Stimulated activated CD4-positive, alpha-beta T cell treated with anti-CD3 and anti-CD28 coated beads, Interleukin-12 subunit alpha, Interleukin-12 subunit beta, amount 100 ng/mL, for 4 hours (primary cell): ENCODE measurements at places on chromosomes 1 and 21.

GRCh38 chr1:55362558-55362957 lies 147.4 kb upstream of the USP24 start:
- DNase-seq, result no peak

GRCh38 chr1:219812491-219813203 lies 115.7 kb downstream of the SLC30A10 start:
- no peak for DNase-seq

DNA sequence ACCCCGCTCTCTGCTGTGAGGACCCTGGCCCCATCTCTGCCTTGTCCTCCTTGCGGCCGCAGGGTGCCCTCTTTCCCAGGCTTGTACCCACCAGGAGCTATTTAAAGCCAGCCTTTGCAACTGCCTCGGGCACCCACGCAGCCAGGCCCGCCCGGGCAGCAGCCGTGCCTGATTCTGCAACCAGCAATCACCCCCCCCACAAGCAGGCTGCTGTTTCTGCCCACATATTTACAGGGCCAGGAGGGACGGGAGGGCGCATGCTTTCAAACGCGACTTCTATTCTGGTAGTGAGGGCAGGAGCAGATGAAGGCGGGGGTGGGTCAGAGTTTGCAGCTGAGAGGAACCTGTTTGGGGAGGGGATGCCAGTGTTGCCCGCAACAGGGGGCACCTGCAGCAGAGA lies 13.6 kb downstream of the GABRD start:
- no peak for DNase-seq

GRCh38 chr1:61436491-61437120 lies 288.3 kb downstream of the TM2D1 start:
- no peak for DNase-seq

DNA sequence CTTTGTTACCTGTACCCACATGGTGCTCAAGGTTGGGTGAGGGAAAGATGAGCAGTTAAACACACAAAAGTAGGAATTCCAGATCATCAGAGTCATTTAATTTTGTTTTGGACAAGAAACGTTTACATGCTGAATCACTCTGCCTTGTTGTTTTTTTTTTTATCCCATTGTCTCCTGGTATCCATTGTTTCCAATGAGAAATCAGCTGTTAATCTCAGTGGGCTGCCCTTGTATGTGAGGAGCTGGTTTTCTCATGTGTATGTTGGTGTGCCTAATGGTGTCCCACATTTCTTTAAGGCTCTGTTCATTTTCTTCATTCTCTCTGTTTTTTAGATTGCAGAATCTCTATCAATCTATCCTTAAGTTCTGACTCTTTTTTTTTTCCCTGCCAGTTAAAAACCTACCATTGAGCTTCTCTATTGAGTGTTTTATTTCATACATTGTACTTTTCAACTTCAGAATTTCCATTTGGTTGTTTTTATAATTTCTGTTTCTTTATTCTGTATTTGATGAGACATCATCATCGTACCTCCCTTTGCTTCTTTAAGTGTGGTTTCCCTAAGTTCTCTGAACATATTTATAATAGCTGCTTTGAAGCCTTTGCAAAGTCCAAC lies 8.8 kb upstream of the OBSCN start:
- no peak for DNase-seq

- DNase-seq, result no peak
These were observed 448 bp upstream of the COL9A2 start for GRCh38 chr1:40317394-40318074.

- DNase-seq, result no peak
These were observed 64.0 kb downstream of the PRDM2 start for GRCh38 chr1:13763991-13764390.

- DNase-seq, result no peak
These were observed 43.2 kb upstream of the ST6GALNAC5 start for GRCh38 chr1:76824106-76824505.

DNA sequence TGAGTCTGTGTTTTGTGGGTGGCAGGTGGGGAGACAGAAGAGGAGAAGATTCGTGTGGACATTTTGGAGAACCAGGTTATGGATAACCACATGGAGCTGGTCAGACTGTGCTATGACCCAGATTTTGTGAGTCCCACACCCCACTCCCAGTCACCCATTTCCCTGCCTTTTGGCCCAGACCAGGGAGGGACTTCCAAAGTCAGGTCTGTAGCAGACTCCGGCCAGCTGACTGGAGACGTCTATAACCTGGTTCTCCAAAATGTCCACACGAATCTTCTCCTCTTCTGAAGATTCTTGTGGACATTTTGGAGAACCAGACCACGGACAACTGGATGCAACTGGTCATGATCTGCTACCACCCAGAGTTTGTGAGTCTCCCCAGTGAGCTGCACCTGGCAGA lies 1.6 kb downstream of the GSTM5 start:
- no peak for DNase-seq

DNA sequence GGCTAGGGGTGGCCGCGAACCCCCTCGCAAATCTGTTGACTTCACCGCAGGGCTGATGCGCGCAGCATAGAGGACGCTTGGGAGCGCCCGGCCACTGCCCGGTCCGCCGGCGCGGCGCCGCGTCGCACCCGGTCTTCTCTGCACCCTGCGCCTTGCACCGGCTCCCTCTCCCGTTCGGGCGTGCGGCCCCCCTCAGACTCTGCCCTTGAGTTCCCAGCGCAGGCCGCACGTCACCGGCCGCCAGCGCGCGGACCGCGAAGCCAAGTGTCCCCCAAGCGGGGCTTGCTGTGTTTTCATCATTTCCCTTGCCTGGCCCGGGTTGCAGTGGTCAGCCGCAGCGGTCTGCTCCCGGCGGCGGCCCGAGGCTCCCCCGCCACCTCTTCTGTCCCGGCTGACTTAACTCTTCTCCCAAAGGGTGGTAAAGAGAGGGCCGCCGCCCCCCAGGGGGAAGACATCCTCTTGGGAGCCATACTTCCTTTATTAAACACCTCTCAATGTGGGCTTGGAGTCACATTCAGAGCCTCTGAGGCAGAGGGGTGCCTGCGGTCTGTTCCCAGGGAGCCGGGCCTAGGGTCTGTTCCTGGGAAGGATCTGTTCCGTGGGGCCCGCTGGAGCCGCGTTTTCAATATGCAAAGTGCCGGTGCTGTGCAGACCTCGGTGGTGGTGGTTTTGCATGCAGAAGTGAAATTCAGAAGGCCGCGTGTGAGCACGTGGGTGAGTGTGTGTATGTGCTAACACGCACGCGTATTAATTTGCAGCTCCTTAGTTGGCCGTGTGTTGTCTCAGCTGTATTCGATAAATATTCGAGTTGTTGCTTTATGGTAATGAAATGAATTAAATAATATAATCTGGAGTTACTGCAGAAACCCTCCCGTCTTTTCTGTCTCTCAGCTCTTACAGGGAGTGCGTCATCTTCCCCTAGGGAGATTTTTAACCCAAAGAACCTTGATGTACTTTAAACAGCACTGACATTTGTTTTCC lies 17.6 kb downstream of the PBX1 start:
- no peak for DNase-seq

DNA sequence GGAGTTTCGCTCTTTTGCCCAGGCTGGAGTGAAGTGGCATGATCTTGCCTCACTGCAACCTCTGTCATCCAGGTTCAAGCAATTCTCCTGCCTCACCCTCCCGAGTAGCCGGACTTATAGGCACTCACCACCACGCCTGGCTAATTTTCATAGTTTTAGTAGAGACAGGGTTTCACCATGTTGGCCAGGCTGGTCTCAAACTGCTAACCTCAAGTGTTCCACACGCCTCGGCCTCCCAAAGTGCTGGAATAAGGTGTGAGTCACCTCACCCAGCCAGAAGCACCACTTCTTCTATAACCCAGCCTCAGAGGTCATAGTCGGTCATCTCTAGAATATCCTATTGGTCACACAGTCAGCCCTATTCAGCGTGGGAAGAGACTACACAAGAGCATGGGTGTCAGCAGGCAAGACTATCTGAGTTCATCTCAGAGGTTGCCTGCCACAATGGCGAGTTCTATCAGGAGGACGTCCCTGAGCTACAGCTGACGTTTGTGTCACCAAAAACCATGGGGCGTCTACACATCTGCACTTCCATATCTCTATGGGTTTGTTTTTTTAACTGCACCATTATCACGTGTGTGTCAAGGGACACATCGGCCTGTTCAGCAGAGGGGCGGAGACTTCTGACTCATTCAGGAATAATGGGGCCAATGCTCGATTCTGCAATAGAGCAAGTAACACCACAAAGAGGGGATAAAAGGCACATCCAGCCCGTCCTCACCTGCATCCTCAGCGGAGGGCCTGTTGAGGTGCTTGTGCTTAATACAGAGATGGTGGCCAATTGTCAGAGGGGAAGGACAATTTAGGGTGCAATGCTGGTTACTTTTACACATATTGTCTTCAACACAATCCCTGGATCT lies 256.3 kb upstream of the IRF2BP2 start:
- no peak for DNase-seq

DNA sequence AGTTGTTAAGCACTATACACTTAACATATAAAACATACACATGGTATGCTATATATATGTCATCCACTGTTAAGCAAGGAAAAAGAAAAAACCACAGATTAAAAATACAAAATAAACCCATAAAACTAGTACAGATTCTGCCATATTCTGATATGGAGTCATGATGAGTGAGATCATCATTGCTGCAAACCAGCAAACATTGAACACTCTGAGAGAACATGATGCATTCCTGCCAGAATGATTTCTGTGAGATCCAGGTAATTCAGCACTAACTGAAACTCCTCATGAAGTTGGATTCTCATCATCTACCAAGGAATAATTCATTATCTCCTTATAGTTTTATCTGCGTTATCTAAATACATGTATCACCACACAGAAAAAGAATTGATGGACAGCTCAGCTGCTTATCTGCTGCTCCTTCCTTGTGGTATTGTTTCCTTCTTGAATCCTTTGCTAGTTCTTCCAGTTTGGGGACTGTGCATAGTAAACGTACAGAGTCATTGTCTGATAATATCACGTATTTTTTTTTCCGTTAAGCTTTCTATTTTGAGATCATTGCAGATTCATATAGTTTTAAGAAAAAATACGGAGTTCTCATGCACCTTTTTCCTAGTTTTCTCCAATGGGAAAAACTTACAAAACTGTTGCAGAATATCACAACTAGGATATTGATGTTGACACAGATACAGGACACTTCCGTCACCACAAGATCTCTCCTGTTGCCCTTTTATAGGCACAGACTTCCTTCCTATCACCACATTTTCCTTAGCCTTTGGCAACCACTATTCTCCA lies 9.3 kb downstream of the RAB4A start:
- DNase-seq, result no peak

- DNase-seq, result no peak
These were observed 23.0 kb downstream of the LRRC8B start for GRCh38 chr1:89547563-89548116.

GRCh38 chr1:179550746-179551682 lies 24.7 kb downstream of the NPHS2 start:
- no peak for DNase-seq

- DNase-seq, result peak; percentile 42
These were observed 14.2 kb upstream of the SLC44A3 start for GRCh38 chr1:94805912-94806311.
